ENCODE measurements at places on chromosomes 16 and 17. TPM values are rescaled to one million over a fixed set of nuclear protein-coding genes. Genes with fewer than 3 reads are reported as not detected.

DNA sequence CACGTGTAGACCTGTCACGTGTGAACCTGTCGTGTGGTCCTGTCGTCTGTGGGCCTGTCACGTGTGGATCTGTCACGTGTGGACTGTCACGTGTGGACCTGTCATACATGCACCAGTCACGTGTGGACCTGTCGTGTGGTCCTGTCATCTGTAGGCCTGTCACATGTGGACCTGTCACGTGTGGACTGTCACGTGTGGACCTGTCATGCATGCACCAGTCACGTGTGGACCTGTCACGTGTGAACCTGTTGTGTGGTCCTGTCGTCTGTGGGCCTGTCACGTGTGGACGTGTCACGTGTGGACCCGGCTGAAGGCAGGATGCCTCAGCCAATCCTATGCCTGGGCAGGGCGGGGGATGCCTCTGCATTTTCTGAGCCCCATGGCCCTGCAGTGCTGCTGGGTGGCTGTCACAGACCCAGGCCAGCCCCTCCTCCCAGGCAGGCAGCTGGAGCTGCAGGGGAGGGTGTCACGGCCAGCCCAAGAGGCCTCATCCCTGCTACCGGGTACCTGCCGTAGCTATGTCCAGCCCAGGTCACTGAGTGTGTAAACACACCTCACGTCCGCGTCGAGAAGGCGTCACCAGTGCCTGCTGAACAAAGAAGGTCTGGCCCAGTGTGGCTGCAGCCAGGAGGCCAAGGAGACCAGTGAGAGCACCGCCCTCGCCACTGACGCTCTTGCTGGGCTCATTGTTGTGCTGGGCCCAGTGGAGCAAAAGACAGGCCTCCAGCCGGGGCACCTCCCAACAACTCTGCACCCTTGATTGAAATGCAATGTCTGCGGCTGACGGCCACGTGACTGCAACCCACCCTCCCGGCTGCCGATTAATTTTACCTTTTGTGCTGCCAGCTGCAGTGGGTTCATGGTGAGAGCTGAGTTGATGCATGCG, 18.6 kb upstream of the ACSF3 start:
- no peak for DNase-seq

- peak; percentile 29 for DNase-seq
These were observed 23.1 kb upstream of the DNAH17 start for GRCh38 chr17:78600181-78600721.

DNA sequence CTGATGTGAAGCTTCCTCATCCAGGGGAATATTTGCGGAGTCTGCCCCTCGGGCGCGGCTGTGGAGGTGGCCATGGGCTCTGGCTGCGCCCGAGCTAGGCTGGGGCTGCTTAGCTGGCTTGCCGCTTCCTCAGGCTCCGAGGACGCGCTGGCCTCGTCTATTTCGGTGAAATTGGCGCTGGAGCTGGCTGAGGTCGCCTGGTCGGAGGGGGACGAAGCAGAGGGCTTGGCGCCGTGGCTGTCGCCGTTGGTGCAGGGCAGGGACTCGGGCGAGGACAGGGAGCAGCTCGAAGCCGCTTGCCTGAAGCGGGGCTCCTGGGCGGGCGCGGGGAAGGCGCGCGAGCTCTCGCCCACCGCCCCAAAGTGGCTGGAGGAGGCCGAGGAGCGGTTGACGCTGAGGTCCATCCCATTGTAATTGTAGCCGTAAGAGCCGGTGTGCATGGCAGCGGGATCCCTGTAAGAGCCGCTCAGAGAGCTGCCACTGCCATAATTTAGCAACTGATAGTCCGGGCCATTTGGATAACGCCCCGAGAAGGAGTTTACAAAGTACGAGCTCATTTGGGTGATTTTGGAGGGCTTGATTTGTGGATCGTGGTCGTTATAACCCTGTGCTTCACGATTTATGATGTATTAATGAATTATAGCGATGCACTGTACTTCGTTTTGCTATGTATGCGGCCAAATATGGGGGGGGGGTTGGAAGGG, at the start of gene HOXB5:
Gene HOXB5, minus strand, starts transcription at position 654 of the 704 bp plus-strand sequence. Its CDS starts 97 bp downstream, at position 557.
- DNase-seq, result peak; percentile 76

DNA sequence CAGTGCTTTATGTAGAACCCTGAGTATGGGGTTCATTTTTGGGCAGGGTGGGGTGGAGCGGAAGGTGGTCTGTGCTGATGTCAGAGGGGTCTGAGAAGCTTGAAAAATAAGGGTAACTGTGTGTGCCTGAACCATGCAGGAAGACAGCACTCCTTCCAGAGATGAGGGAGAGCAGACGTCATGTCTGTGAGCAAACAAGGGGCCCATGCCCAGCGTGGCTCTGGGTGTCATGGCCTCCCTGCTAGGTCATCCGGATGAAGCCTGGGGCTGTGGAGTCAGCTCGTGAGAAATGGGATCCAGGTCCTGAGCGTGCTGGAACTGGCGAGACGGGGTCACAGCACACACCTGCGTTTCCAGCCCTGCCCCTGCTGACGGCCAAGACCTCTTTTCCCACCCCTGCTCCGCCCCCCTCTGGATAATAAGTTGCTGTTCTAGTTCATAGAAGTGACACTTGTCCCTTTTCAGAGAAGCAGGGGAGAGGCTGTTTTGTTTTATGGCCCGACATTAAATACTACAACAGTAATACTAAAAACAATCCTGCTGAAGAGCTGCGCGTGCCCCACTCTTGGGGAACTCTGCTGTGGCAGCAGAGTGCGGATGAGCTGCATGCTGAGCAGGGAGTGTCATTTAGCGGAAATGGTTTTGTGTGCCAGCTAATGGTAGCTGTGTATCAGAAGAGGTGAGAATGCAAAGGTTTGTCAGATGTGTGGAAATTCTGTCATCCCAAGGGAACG, 92.6 kb downstream of the RPTOR start:
- peak; percentile 52 for DNase-seq

DNA sequence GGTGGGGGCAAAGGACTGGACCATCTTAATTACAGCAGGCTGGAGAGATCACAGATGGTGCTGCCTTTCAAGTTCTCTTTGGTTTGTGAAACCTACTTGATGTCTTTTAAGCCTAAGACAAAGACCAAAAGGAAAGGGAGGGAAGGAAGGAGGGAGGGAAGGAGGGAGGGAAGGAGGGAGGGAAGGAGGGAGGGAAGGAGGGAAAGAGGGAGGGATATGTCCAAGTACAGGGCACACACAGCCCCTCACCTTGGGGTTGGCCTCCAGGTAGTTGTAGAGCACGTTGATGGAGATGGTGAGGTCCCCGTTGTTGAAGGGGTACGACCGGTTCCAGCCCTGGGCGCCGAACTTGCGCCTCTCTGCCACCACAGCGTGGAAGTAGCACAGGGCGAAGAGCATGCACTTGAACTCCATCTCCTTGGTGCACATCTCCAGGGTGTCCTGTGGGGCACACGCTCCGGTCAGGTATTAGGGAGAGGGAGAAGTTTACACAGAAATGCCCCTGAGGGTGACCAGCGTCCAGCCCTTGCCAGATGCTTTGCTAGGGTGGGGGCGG, 55.4 kb downstream of the PGS1 start:
- no peak for DNase-seq

DNA sequence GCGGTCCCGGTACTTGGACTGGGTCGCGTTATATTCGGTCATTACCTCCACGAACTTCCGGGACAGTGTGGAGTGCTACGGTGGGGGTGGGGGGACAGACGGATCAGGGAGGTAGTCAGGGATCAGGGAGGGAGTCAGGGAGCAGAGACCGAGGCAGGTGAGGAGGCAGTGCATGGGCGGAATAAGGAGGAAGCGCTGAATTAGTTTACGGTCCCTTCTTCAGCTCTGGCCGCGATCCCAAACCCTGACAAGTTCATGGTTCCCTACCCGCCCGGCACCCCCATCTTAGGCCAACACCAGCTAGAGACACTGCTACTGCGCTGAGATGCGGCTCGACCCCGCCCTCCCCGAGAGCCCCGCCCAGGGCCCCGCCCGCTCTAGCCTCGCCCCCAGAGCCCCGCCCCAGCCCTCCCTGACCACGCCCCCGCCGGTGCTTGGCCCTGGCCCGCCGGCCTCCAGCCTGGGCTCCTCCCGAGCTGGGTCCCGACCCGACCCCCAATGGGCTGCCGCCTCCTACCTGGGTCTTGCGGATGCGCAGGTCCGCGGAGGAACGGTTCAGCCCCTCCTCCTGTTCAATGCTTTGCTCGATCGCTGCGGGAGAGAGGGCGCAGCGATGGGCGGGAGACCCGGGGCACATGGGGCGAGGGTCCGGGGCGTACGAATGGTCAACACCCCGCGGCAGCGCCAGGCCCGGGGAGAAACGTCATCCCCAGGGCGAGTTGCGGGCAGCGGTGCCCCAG, 12.1 kb downstream of the HSD3B7 start:
- DNase-seq, result peak; percentile 84

GRCh38 chr17:82096709-82097183, 1.3 kb downstream of the FASN start:
- DNase-seq, result no peak

GRCh38 chr16:66131156-66131807, 235.2 kb upstream of the CDH5 start:
- DNase-seq, result no peak

GRCh38 chr16:53014287-53014686, 38.4 kb downstream of the CHD9NB start:
- no peak for DNase-seq

DNA sequence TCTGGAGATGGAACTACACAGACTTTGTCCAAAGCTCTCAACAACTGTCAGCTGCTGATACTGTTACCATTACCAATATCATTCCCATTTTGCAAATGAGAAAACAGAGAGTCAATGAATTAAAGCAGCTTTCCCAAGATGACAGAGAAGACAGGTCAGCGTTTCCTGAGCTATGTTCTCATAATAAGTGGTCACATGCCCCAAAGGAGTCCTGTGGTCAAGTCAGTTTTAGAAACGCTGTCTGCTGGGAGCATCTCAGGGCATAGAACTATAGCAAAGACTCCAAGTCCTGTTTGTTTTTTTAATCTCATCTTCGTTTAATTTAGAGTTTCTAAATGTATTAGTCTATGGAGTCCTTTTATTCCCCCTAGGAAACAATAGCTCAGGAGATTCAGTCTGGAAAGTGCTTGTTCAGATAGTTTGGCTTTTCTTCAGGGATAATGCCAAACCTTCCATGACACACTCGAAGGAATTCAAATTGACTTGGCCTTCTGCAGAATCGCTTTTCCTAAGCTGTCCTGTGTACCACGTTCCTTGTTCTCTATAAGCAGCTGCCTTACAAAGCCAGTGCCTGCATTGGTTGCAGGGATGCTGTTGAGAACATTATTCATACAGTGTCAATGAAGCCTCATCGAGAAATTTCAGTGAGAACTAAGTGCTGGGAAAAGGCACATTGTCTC, 12.1 kb downstream of the CCDC42 start:
- DNase-seq, result no peak

DNA sequence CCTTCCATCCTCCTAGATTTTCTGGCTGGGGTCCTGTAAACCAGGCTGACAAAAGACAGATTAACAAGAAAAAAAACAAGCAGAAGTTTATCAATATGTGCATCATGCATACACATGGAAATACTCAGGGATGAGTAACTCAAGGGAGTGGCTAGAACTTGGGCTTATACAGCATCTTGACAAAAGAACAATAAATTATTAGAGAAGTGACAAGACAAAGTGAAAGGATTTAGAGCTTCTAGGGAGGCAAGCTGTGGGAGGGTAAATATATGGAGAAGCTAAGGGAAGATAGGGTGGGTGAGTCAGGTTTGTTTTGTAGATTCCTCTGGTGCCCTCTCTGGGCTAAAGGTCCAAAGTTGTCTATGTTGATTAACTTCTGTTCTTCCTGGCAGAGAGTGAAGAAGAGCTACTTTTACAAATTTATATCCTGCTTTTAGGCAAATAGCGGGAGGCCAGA, 48.0 kb upstream of the NDRG4 start:
- DNase-seq, result peak; percentile 24

DNA sequence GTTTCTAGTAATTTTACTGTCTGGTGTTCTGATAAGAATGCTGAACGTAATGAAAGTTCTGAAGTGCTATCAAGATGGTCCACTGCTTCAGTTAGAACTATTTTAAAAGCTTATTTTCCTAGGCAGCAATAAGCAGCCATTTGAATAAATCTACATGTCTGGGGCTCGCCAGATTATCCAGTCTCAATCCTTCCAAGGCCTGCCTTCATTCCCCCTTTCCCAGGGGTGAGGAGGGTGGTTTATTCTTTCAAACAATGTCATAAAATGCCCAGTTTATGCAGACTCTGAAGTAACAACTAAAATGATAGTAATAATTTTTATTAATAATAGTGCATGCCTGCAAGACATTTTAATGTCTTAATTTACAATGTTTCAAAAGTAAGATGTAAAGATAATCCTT, 2.4 kb downstream of the CDH11 start:
- peak; percentile 26 for DNase-seq

- DNase-seq, result no peak
These were observed 73.6 kb downstream of the SEC14L1 start for GRCh38 chr17:77214328-77214727.

DNA sequence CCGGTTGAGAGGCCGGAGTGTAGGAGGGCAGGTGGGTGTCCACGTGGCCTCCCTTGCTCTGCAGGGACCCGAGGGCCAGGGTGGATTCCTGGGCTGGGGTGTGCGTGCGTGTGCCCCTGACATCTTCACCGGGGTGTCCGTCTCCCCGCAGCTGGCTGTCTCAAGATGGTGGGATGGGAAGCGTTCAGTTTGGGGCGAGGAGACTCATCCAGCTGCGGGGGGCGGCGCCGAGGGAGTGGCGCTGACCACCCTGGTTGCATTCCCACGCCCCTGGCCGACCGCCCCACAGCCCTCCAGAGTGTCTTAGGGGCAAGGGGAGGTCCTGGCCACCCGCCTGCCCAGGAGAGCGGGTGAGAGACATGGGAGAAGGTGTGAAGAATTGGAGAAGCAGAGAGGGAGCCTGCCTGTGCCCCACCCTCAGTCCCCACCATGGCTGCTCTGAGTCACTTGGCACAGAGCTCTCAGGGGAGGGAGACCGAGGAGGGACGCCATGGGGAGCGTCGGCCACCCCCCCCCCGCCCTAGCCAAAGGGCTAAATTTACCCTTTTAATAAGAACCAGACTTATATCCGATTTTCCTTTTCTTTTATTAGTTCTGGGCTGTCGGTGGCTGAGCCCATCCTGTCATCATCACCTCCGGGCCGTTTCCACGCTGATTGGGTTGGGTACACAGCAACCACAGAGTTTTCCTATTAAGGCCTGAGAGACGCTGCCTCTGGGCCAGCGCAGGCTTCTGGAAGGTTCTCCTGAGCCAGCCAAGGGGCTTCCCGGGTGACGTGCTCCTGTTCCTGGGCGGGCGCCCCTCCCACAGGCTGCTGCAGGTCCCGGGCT, 22.0 kb downstream of the BAHCC1 start:
- DNase-seq, result no peak

Gene SDR42E2
- not detected for polyA plus RNA-seq

Gene YPEL2
- 9.0 TPM for polyA plus RNA-seq

Gene CX3CL1
- 39.1 TPM for polyA plus RNA-seq

Gene ADCY7
- polyA plus RNA-seq, result 0.86 TPM

Gene SUMO2
- polyA plus RNA-seq, result 279 TPM

Gene GPT2
- polyA plus RNA-seq, result 37.1 TPM

Gene SLC38A8
- polyA plus RNA-seq, result 0.30 TPM

Gene TMC7
- 0.30 TPM for polyA plus RNA-seq

Measured in kidney (tissue), 22 donors.